ENCODE measurements at places on chromosomes 7 and 10. TPM values are rescaled to one million over a fixed set of nuclear protein-coding genes. Genes with fewer than 3 reads are reported as not detected.
A peak's percentile ranks its signal among the peaks of the same experiment; 100 is the strongest.

GRCh38 chr10:72250666-72251065, 23.1 kb upstream of the DDIT4 start:
- no peaks in the 10 kb centered on the region for H3K36me3 ChIP-seq
- no peaks in the 10 kb centered on the region for H3K27me3 ChIP-seq
- no peak overlapping the region for H3K27ac ChIP-seq
- no peak for DNase-seq
- no peak overlapping the region for H3K4me3 ChIP-seq

DNA sequence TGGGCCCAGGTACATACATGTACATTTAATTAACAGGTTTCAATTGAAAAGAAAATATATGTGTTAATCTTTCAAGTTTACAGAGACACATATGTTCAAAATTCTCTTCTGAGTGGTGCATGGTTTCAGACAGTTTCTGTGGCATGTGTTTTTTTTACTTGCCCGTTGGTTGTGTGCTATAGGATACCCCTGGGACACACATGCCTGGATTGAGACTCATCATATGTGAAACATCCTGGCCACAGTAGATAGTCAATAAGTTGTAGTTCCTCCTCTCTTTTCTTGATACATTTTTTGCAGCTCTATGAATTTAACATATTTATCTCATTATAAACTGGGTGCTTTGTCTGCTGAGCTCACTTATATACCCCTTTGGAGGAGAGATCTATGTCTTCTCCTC, 207.8 kb upstream of the CTBP2 start:
- H3K27ac ChIP-seq: no peak overlapping the region
- no peak for DNase-seq
- H3K27me3 ChIP-seq: no peaks in the 10 kb centered on the region
- no peaks in the 10 kb centered on the region for H3K36me3 ChIP-seq
- no peak overlapping the region for H3K4me3 ChIP-seq

- DNase-seq: no peak
- H3K36me3 ChIP-seq: no peaks in the 10 kb centered on the region
- H3K27ac ChIP-seq: no peak overlapping the region
- H3K27me3 ChIP-seq: no peaks in the 10 kb centered on the region
- peaks cover 18% of the 10 kb centered on the region for H3K4me1 ChIP-seq
- H3K4me3 ChIP-seq: no peak overlapping the region
Measured at GRCh38 chr7:2803342-2803692, 40.8 kb downstream of the GNA12 start.

DNA sequence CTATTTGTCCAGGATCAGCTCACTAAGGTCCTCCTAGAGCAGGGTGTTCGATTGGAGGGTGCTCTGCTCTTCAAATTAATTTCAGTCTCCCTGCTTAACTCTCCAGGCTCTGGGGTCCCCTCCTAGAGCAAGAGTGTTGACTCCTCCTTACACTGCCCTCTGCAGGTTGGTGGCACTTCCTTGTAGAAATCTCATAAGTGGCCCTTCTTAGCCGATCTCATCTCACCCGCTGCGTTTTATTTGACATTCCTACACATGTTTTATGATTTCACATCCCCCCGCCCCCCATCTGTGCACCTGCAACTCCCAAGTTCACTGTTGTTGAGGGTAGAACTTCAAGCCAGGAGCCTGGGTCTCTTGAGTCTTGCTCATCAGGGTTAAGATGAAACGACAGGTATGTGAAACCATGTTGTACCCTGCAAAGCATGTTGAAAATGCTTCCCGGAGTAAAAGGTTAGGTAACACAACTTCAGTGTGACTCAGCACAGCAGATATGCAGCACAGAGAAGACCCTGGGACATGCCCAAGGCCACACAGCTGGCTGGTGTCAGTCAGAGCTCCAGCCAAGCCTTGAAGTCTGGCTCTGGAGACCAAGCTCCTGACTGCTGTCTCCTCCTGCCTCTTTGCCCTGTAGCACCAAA, 171.2 kb downstream of the PRKAG2 start:
- H3K27ac ChIP-seq: no peak overlapping the region
- H3K27me3 ChIP-seq: no peaks in the 10 kb centered on the region
- no peaks in the 10 kb centered on the region for H3K36me3 ChIP-seq
- no peaks in the 10 kb centered on the region for H3K4me1 ChIP-seq
- no peak for DNase-seq

DNA sequence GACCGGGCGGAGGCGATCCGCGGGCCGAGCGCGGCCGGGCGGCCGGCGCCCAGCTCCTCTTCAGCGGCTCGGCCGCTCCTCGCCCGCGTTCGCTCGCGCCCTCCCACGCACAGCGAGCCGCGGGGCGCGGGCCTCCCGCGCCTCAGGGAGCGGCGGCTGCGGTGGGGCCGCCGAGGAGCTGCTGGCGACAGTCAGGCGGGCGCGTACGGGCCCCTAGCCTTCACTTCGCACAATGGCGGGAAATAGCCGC, at the start of gene MCMBP:
Gene MCMBP (minus strand): TSS at position 234 of the 250 bp plus-strand sequence. CDS start 259 bp downstream, outside the sequence.
- DNase-seq: no peak
- H3K4me3 ChIP-seq: peak within 1 kb of the TSS; percentile 94
- H3K27ac ChIP-seq: peak within 1 kb of the TSS; percentile 81
- peaks cover 32% of the 10 kb centered on the region for H3K4me1 ChIP-seq
- no peaks in the 10 kb centered on the region for H3K27me3 ChIP-seq

RELN gene
- total RNA-seq: not detected

DNA sequence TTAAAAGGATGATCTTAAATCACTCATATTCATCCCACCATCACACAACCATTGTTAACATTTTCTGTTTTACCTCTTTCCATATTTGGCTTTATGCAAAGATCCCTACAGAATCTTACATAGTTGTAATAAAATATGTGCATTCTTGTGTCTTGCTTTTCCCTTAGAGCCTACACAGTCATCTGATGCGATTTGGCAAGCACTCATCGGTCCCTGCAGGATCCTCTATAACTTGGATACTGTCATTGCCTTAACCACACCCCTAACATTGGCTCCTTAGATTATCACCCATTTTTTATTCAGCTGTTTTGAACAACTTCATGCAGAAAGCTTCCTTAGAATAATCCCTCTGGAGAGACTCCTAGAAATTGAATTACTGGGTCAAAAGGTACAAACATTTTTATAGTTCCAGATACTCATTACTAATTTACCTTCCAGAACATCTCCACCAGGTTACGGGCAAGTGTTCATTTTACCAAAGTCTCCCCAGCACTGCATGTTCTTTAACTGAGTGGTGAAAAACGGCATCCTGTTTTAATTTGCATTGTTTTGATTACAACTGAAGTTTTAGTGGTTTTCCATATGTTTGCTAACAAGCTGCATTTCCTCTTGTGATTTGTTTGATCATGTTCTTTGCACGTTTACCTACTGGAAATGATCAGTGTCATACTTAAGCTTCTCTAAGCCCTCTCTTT, 268.3 kb downstream of the GRID1 start:
- H3K4me3 ChIP-seq: no peak overlapping the region
- DNase-seq: no peak
- H3K4me1 ChIP-seq: no peaks in the 10 kb centered on the region

PNPLA8 gene
- total RNA-seq: 17.9 TPM

GRCh38 chr7:140350056-140350455, 48.3 kb downstream of the SLC37A3 start:
- peaks cover 17% of the 10 kb centered on the region for H3K36me3 ChIP-seq
- H3K4me1 ChIP-seq: no peaks in the 10 kb centered on the region
- H3K27ac ChIP-seq: no peak overlapping the region
- H3K4me3 ChIP-seq: no peak overlapping the region
- H3K27me3 ChIP-seq: no peaks in the 10 kb centered on the region
- DNase-seq: no peak

GRCh38 chr7:16046041-16046440, 359.6 kb upstream of the MEOX2 start:
- no peaks in the 10 kb centered on the region for H3K4me1 ChIP-seq

GRCh38 chr10:62779487-62780248, 24.9 kb upstream of the ADO start:
- peaks cover 15% of the 10 kb centered on the region for H3K4me1 ChIP-seq
- peak; percentile 94 for DNase-seq
- no peak overlapping the region for H3K27ac ChIP-seq
- H3K4me3 ChIP-seq: no peak overlapping the region

FUOM gene
- 34.6 TPM for total RNA-seq

DNA sequence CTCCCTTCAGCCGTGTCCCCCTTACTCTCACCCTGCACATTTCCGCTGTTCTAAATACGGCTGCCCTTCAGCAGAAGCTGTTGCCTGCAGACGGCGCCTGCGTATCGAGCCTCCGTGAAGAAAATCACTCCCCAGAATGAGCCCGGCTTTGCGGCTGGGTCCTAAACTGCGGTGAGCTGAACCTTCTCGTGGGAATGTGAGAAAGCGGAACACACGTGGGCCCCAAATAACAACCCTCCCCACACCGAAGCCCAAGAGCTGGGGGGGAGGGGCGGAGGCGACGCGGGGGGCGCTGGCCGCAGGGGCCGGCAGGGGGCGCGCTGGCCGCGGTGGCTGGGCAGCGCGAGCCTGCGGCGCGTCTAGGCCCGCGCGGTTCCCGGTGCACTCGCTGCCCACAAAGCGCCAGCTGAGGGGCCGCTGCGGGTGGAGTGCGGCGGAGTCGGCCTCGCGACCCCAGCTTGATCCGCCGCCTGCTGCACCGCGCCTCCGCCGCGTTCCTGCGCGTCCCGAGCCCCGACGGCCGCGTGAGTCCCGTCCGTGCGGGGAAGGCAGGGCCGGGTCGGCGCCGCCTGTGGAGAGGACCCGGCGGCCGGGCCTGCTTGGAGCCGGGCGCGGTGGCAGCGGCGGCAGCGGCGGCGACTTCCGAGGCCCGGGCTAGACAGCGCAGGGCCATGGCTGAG, at the start of gene ZNF398:
Gene ZNF398 (plus strand): TSS at position 382 of the 680 bp plus-strand sequence. CDS start 290 bp downstream, at position 672.
- H3K4me3 ChIP-seq: peak within 1 kb of the TSS; percentile 64
- H3K27me3 ChIP-seq: no peaks in the 10 kb centered on the region
- peak; percentile 86 for DNase-seq
- H3K27ac ChIP-seq: peak within 1 kb of the TSS; percentile 64

SPDYE3 gene
- not detected for total RNA-seq

- no peaks in the 10 kb centered on the region for H3K36me3 ChIP-seq
- no peaks in the 10 kb centered on the region for H3K27me3 ChIP-seq
Measured at GRCh38 chr7:40498924-40499510, 364.2 kb downstream of the SUGCT start.

CRHR2 gene
- not detected for total RNA-seq

- no peaks in the 10 kb centered on the region for H3K4me1 ChIP-seq
- H3K36me3 ChIP-seq: no peaks in the 10 kb centered on the region
- no peak overlapping the region for H3K4me3 ChIP-seq
- H3K27me3 ChIP-seq: no peaks in the 10 kb centered on the region
- H3K27ac ChIP-seq: no peak overlapping the region
- DNase-seq: no peak
Measured at GRCh38 chr7:140435252-140435895, 31.5 kb downstream of the RAB19 start.

DNA sequence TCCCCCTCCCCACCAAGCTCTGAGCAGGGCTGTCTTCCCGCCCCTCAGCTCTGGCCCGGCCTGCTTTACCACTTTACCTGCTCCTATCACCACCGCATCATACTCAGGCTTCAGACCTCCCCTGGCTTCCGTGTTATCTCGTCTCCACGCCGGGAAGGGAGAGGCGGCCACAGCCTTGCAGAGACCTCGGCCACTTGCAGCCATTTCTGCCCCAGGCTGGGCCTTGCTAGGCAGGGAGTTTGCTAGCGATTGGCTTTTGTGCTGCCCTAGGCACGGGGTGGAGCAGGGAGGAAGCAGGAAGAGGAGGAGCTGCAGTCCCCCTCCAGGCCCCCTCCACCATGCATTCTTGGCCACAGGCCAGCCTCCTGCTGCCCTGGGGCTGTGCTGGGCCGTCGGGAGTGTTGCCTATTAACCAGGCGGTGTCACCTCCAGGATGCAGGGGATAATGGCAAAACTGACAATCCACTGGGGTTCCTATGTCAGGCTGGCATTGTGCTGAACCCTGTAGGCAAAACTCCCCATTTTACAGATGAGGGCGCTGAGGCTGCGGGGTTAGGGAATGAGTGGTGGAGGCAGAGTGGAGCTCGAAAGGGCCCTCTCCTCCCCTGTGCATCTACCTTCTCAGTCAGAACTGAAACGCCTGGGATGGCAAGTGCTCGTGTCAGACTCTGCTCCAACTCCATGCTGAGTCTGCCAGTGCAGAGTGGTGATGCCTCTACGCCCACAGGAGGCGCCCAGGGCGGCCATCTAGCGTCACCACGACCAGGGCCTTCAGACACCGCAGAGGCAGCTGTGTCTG, at the start of gene PYROXD2:
Gene PYROXD2 (minus strand): TSS at position 251 of the 799 bp plus-strand sequence. CDS start 47 bp downstream, at position 204.
- peaks cover 16% of the 10 kb centered on the region for H3K4me1 ChIP-seq
- DNase-seq: peak; percentile 58
- no peaks in the 10 kb centered on the region for H3K27me3 ChIP-seq
- peak within 1 kb of the TSS; percentile 68 for H3K4me3 ChIP-seq

DNA sequence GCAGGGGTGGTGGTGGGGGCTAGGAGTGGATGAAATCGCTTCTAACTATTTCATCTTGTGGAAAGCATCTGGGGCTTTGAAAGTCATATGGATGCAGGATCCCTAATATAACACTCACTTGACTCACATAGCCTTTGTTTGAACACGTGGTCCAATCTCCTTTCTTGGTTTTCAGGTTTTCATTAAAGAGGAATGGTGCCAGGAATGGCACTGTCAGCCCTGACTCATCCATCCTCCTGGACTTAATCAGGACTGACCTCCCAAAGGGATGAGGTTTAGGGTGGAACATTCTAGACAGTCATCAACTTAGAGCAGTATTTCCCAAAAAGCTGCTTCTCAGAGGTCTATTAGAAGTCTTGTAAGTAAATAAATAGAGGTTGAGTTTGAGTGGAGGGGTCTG, 162.0 kb upstream of the PLXNA4 start:
- H3K27ac ChIP-seq: no peak overlapping the region
- no peaks in the 10 kb centered on the region for H3K4me1 ChIP-seq
- DNase-seq: no peak
- no peak overlapping the region for H3K4me3 ChIP-seq
- H3K36me3 ChIP-seq: no peaks in the 10 kb centered on the region

- H3K27ac ChIP-seq: no peak overlapping the region
- H3K36me3 ChIP-seq: no peaks in the 10 kb centered on the region
- no peak overlapping the region for H3K4me3 ChIP-seq
- no peak for DNase-seq
Measured at GRCh38 chr10:113423981-113424721, 128.7 kb upstream of the HABP2 start.

SERPINE1 gene
- 0.31 TPM for total RNA-seq

FAM25G gene
- not detected for total RNA-seq

DNA sequence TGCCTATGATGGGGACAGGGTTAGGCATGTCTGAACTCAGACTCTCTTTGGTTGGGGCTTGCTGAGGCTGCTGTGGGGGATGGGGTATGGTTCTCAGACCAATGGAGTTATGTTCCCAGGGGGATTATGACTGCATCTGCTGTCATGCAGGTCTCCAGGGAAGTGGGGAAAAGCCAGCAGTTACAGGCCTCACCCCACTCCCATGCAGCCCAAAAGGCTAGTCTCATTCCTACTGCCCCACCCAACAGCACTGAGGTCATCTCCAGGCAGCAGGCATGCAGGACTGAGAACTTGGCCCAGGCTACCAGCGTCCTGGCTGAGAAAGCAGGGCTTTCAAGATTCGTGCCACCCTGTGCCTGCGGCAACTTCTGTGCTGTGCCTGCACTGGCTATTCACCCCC, 373.3 kb downstream of the HTR7 start:
- H3K27me3 ChIP-seq: no peaks in the 10 kb centered on the region
- no peak overlapping the region for H3K27ac ChIP-seq
- no peaks in the 10 kb centered on the region for H3K36me3 ChIP-seq
- no peak overlapping the region for H3K4me3 ChIP-seq
- no peak for DNase-seq

Measured in CD8-positive, alpha-beta memory T cell (primary cell).